GM03348 (cell line): ENCODE measurements at places on chromosomes 16 and 17.

DNA sequence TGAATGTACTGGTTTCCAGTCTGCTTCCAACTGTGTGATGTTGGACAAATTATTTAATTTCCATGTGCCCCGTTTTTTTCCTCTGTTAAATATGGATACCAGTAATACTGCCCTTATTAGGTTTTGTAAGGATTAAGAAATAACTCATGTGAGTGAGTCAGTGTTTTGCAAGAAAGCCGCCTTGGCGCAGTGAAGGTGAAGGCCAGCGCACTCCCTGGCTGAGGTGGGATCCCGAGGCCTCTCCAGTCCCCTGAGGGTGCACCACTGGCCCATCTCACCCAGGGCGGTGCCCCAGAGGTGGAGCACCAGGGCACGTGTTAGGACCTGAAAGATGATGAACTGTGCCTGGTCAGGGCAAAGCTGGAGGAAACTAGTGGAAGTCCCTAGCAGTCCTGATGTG lies 43.5 kb downstream of the PHKB start:
- DNase-seq = peak; percentile 4

GRCh38 chr17:63626551-63627180 lies 4.4 kb downstream of the MAP3K3 start:
- peak; percentile 52 for DNase-seq

- no peak for DNase-seq
Observed at GRCh38 chr17:6166492-6167179, 96.5 kb downstream of the WSCD1 start.

DNA sequence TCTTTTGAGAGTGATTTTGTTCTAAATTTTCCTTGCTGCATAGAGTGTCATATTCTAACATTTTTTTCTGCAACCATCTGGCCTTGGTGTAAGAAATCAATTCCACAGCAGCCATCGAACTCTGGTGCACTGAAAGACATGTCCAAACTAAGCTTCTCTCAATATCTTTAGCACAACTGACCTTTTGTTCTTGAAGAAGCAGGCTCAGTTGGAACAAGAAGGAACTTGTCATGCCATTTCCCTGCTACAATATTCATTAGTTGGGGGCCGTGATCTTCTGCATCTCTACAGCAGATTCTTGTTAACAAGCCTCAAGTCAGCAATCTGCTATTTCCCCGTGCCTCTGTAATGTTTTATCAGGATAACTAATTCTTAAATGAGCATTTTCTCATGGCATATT lies 1305.6 kb downstream of the CDH11 start:
- DNase-seq = no peak

DNA sequence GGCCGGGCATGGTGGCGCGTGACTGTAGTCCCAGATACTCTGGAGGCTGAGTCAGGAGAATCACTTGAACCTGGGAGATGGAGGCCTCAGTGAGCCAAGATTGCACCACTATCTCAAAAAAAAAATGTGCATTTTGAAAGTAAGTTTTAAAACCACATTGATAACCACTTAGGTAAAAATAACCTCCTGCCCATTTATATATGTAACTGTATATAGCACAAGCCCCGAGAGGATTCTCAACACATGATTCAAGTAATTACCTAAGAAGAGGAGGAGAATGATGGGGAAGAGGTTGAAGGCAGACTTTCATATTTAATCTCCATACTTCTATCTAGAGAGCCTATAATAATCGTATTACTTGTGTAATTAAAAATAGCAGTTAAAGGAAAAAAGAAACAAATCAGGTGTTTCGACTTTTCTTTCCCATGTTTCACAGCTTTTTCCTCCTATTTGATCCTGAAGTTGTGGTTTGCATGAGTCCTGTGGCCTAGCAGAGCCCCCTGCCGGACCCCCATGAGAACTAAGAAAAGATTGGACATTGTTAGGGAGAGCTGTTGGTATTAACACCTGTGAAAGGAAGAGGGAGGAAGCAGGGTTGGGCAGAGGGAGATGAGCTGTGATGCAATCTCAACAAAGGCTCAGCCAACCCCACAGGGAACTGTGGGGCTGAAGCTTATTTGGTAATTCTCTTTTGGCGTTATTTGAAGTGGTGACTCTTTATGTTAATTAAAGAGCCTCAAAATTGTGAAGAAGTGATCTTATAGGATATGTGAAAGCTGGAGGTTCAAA lies 22.1 kb downstream of the PMFBP1 start:
- DNase-seq = no peak

DNA sequence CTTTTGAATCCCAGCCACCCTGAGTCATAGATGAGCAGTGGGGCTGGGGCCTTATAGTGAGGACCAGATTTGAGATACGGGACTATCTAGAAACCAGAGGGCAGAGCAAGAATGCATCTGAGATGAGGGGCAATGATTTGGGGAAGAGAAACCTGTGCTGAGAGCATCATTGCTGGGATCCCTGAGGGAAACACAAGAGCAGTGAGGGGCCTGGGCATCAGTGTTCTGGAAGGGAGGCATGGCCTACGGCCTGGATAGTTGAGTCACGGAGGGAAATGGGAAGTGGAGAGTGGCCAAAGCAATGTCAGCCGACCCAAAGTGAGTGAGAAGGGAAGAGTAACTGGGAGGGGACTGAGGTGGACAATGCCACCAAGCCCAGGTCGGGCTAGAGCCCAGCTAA lies 5.2 kb downstream of the CAMTA2 start:
- no peak for DNase-seq

- no peak for DNase-seq
Observed at GRCh38 chr16:17229131-17229530, 241.6 kb downstream of the XYLT1 start.

DNA sequence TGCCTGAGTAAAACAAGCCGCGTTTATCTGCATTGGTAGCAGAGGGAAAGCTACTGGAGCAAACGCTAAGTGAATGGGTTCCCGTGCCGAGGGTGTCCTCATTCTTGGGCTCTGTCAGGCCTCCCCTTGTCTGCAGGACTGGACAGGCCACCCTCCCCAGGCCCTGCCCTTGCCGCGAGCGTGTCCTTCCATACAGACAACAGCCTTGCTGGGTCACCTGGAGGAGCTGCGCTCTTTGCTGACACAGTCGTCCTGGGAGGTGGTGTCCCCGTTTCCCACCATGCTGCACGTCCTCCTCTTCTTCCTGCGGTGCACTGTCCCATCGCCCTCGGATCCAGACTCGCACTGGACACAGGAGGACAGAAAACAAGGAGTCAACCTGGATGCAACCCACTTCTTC lies 7.8 kb upstream of the MXRA7 start:
- no peak for DNase-seq

GRCh38 chr17:44444735-44445105 lies 55.3 kb upstream of the ITGA2B start:
- no peak for DNase-seq

DNA sequence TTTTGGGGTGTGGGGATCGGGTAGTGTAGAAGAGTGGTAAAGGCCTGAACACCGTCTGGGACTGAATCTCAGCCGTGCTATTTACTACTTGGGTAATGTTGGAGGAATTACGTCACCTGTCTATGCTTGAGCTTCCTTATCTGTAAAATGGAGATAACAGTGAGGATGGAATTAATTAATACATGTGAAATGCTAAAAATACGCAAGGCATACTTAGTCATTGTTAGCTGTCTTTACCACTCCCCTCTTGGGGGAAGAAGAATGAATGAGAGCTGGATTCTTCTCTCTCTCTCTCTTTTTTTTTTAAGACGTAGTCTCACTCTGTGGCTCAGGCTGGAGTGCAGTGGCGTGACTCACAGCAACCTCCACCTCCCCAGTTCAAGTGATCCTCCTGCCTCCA lies 41.1 kb upstream of the TANGO6 start:
- peak; percentile 58 for DNase-seq

DNA sequence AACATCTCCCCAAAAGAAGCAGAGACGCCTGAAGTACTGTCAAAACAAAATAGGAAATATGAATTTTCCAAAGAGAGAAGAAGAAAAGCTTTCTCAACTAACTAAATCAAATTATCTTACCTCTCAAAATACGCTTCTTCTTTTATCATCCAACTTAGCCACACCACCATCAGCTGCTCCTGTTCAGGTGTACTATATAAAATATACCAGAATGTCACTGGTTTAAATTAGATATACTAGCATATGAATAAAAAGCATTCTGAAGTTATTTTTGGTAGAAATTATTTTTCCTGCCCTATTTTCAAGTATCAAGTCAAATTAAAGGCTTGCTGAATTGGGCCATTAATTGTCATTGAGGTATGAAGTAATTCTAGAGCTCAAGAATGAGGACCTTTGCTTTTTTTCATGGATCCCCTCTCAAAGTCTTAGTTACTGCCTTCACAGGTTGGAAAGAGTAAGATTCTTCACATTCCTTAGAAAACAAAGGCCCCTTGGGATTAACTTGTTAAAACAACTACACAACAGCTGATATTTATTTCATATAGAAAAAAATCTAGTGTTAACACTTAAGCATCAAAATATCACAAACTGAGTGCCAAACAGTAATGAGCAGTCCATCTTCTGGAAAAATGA lies 30.1 kb downstream of the INTS2 start:
- no peak for DNase-seq

- peak; percentile 82 for DNase-seq
Observed at GRCh38 chr17:39979016-39979670, 1.5 kb upstream of the PSMD3 start.

DNA sequence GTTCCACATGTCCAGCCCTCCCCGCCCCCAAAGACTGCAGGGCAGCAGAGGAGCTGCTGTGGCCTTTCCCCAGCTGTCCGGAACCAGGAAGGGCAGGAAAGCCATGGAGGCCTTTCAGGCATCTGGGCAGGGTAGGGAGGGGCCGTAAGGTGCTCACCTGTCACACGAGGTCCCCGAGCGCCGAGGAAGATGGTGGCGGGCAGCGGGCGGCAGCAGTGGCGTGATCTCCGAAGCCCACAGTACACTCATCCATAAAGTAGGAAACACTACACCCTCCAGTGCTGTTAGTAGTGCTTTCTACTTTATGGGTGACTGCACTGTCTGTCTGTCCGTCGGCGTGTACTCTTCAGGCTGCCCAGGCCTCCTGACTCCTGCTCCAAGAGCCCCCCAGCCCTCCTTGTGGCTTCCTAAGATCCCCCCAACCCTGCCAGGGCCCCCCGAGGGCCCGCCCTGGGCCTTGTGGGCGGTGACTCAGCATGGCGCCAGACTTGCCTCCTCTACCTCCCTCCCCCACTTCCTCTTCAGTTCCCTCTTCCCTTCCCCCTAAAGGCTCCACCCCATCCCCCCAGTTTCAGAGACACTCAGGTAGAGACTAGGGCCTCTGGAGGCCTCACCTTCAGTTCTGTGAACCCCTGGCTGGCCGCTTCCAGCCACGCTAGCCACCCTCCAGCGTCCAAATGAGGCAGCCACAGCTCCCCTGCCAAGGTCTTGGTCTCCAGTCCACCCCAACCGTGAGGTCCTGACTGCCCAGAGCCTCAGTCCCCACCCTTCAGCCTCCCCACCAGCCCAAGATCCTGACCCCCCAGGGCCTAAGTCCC lies 2.6 kb upstream of the TSPOAP1 start:
- DNase-seq = no peak

- no peak for DNase-seq
Observed at GRCh38 chr17:1475321-1475854, 17.1 kb downstream of the MYO1C start.

DNA sequence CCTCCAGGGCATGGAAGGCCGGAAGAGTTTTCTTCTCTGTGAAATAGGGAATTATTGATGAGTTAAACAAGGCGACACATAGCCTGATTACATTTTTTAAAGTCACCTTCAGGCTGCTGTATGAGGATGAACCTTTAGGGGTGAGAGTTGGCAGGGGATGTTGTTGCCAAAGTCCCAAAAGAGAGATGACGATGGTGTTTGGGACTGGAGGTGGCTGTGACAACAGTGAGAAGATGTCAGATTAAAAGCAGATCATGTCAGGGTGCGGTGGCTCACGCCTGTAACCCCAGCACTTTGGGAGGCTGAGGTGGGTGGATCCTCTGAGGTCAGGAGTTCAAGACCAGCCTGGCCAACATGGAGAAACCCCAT lies 16.8 kb upstream of the ASGR2 start:
- no peak for DNase-seq

DNA sequence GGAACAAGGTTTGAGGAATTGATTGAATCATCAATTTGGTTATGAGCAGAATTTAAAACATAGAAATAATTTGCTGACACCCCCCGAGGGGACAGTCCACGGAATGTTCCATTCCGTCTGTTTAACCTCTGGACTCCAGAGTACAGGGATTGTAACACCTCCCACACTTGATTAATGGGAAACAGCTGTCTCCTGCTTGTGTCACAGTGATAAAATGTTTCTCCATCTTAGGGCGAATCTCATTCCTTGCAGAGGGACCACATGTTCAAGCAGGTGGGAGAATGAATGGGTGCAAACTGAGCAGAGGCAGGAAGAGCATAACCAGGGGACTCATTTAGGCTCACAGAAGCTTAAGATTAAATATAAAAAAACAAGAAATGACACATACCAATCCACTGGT lies 249.5 kb upstream of the RBFOX1 start:
- DNase-seq = no peak

DNA sequence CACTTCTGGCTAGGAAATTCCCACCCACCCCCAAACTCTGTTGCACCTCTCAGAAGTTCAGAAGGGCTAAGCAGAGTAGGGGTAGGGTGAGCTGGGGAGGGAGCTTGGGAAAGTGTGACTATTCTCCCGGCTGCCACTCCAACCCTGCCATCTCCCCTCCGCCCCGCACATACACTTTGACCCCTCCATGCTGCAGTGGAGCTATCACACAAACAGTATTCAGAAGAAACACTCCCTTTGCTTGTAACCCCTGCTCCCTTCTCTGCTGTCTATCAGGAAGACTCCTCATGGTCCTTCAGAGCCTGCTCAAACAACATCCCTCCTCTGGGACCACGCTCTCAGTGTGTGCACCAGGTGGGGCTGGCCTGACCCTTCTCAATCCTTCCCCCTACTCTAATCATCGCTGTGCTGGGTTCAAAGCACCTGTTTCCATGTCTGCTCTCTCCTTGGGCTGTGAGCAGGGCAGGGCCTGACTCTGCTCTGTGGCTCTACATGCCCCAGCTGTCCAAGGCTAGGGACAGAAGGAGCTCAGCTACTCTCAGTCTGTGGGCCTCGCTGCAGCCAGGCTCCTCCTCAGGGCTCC lies 8.6 kb downstream of the SLC13A5 start:
- no peak for DNase-seq
